ENCODE measurements at places on chromosomes 12 and 14. TPM values are rescaled to one million over a fixed set of nuclear protein-coding genes. Genes with fewer than 3 reads are reported as not detected.

DNA sequence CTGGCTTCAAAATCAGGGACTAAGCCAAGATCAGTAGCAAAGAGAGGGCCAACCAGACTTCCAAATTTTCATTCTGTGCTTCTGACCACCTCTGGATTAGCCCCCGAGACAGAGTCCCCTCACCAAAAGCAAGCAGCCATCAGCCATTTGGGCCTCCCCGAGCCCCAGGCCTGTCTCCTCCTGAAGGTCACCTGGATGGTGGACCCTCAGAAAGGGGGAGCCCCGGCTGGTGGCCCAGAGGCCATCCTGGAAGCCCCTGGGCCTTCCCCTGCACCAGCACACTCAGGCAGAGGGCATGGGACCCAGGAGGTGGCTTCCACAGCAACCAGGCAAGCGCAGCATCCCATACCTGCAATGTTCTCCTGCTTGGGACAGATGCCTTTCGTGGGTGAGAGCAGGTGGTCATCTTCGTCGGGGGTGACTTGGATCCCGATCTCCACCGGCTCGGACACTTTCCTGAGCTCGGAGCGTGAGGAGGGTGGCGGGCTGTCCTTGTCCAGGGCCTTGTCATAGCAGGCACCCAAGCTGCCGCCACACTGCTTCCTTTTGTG is 14.8 kb downstream of the BCL11B start:
- DNase-seq: no peak

DNA sequence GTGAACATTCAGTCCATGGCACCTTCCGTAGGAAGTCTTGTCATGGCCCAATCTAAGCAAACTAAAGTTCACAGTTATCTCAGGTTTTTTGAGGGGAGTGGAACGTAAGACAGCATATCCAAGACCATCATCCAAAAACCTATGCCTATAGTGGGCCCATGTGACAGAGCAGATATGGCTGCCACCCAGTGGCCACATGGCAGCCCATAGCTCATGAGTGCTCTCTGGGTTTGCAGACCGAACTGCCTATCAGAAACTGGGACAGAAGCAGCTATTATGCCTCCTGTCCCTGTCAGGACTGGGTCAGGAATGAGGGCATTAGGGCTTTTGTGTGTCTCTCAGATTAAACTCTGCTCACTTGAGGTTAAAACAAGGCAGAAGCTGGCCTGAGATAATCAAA is 503.7 kb downstream of the NRXN3 start:
- no peak for DNase-seq

GRCh38 chr12:95944108-95944704 is 1.1 kb downstream of the AMDHD1 start:
- no peak for DNase-seq

GRCh38 chr14:104926619-104927431 is 2.1 kb downstream of the PLD4 start:
- no peak for DNase-seq

- DNase-seq: no peak
These were observed 70.1 kb downstream of the SLC6A15 start for GRCh38 chr12:84842406-84843013.

- DNase-seq: no peak
These were observed 100.1 kb upstream of the PDE3A start for GRCh38 chr12:20268121-20268732.

Gene WSCD2
- not detected for total RNA-seq
